ENCODE measurements at places on chromosomes 7 and 10.

- peak; percentile 77 for DNase-seq
These were observed 21.0 kb upstream of the GNA12 start for GRCh38 chr7:2864999-2865670.

DNA sequence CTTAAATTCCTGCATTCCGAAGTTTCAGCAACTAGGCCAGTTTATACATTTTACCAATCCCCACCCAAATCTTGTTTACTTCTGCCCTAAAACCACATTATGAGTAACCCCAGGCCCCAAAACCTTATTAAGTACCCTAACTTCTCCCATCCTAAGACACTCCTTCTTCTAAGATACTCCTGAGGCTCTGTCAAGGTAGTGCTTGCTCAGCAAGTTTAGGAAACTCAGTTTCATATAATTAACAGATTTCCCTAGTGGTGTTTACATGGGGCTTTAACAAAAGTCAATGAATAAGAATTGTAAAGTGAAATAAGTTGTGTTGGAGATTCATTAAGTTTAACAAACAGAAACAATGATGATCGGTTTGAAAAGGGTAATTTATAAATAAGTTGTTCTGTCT is 77.8 kb downstream of the CPEB3 start:
- no peak for DNase-seq

GRCh38 chr7:108613147-108613948 is 43.7 kb downstream of the DNAJB9 start:
- no peak for DNase-seq

- no peak for DNase-seq
These were observed 39.0 kb upstream of the RTKN2 start for GRCh38 chr10:62307635-62308034.

DNA sequence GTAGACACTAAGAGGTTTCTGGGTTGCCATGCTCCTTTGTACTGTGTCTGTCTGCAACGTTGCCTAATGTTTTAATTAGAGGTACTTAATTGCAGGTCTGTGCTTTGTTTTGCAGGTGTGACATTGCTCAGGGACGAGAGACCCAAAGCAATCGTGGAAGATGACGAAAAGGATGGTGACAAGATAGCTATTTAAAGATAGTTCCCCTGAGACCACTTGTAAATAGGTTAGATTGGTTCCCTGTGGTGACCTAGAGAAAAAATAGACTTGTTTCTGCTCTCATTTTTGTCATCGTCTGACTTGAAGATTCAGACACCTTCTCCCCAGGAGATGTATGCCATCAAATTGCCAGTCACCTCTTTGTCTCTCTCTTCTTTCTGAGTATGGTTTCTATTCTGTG is 20.1 kb downstream of the PPP1R17 start:
- no peak for DNase-seq

DNA sequence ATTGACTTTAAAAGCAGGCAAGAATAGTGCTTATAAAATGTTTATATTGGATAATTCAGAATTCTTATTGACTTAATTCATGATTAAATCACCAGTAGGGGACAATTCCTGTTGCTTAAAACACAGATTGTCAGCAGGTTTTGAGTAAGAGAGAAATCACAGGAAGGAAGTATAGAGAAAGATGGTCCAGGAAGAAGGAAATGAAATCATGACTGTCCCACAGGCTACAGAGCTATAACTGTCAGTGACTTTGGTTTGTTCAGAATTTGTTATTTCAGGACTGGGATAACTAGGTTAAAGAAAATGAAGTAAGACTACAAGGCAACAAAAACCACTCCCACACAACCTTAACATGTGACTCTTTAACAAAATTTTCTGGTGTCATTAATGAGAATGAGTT is 6.8 kb downstream of the GNGT1 start:
- no peak for DNase-seq

GRCh38 chr7:131145026-131145425 is 182.7 kb upstream of the MKLN1 start:
- no peak for DNase-seq

DNA sequence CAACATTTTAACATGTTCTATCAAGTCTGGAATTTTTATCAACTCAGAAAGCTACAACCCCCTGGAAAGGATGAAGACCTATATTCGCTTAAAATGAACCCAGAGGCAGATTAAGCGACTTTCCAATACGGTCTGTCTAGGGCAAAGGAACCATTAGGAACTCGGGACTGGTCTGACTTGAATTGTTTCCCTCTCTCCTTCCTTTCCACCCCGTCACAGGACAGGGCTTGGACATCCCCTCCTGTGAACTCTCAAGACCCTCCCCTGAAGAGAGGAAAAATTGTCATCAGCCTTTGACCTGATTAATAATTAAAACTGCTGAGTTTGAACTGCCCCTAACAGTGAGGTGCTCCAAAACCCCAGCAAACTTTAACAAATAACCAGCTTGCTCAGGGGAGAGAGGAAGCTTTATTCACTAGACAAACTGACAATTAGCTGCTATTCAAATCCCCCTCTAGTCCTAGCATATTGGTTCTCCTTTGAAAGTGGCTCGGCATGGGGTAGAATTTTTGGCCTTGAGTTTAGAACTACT is 22.6 kb upstream of the SLF2 start:
- no peak for DNase-seq

Measured in activated naive CD8-positive, alpha-beta T cell treated with anti-CD3 and anti-CD28 coated beads, Interleukin-2, amount 50 U/mL, for 24 hours (primary cell).